ENCODE measurements at places on chromosomes 7 and 10.

- no peak for DNase-seq
These were observed 352.6 kb upstream of the AUTS2 start for GRCh38 chr7:69245646-69246045.

DNA sequence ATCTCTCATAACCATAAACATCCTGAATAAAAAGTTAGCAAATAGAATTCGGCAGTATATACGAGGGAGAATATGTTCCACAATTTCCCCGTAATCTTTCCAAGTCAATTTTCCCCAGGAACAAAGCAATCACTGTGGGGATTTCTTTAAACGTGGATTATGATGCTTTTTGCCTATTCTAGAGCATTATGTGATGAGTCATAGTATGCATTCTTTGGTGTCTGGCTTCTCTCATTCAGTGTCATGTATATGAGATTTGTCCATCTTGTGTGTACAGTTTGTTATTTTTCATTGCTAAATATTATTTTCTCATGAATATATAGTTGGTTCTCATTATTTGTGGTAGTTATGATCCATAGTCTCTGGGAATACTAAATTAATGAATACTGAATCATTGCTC is 9.9 kb upstream of the OR9A4 start:
- no peak for DNase-seq

DNA sequence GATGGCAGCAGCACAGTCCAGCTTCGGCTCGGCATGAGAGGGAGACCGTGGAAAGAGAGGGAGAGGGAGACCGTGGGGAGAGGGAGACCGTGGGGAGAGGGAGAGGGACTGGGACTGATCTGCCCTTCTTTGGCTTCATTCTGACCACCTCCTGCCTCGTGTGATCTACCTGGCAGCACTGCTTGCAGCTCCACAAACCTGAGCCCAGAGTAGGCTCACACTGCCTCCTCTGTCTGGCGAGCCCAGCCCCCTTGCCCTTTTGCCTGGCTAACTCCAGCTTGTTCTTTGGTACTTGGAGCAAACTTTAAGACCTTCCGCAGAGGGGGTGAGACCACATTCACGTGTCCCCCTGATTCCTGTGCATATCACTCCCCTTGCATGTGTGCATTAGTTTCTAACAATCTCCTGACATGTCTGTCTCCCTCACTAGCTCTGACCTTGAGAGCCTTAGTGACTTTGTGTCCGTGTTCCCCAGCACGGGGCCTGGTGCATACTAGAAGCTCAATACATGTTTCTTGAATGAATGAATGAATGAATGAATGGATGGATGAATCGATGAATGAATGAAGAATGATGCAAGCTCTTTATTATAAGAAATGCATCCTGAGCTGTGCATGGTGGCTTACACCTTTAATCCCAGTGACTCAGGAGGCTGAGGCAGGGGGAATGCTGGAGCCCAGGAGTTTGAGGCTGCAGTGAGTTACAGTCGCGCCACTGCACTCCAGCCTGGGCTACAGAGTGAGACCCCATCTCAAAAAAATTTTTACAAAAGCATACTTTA is 31.2 kb downstream of the UBTD1 start:
- DNase-seq = no peak

DNA sequence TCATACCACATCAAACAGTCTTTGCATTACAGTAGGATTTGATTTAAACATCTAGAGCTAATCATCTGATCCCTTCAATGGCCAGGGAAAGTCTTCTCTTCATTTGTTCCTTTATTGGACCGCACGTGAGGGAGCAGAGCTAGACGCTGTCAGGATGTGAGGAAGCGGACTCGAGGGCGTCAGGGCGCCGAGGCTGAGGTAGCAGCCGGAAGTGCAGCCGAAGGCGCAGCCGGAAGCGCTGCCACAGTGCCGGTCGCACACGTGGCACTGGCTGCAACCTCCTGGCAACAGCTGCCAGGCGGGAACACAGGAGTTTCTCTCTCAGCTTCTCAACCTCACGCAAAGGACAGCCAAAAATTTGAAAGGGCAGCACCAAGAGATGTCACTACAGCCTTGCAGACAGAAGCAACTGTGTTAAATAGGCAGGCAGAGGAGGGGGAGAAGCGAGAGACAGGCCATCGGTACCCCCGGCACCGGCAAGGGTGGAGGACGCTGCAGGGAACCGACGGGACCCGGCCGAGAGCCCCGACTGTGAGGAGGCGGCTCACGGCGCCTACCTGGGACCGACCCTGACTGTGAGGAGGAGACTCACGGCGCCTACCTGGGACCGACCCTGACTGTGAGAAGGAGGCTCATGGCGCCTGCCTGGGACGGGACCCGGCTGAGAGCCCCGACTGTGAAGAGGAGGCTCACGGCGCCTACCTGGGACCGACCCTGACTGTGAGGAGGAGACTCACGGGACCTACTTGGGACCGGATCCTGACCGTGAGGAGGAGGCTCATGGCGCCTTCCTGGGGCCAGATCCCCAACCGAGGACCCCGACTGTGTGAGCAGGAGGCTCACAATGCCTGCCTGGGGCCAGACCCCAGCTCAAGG is 32.3 kb downstream of the VIPR2 start:
- DNase-seq = peak; percentile 3

DNA sequence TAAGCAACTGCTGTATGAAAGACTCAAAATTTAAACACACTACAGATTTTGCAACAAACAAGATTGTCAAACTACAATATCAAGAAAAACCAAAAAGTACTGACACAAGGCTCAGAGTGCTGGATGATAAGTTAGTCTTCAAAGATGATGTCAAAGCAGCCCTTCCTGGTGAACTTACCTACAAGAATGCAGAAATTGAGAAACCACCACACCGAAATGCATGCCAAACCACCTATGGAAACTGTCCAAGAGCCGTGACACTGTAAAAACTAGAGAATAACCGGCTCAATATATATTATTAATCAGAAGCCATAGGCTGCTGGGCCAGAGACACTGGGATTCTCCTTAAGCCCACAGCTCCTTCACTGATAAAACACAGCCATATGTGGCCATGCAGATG is 25.3 kb downstream of the DENND11 start:
- no peak for DNase-seq

- no peak for DNase-seq
These were observed 117.7 kb upstream of the PTPRZ1 start for GRCh38 chr7:121755286-121755685.
